Suprapubic skin (tissue), 4 donors: ENCODE measurements at places on chromosomes 6 and 20.

DNA sequence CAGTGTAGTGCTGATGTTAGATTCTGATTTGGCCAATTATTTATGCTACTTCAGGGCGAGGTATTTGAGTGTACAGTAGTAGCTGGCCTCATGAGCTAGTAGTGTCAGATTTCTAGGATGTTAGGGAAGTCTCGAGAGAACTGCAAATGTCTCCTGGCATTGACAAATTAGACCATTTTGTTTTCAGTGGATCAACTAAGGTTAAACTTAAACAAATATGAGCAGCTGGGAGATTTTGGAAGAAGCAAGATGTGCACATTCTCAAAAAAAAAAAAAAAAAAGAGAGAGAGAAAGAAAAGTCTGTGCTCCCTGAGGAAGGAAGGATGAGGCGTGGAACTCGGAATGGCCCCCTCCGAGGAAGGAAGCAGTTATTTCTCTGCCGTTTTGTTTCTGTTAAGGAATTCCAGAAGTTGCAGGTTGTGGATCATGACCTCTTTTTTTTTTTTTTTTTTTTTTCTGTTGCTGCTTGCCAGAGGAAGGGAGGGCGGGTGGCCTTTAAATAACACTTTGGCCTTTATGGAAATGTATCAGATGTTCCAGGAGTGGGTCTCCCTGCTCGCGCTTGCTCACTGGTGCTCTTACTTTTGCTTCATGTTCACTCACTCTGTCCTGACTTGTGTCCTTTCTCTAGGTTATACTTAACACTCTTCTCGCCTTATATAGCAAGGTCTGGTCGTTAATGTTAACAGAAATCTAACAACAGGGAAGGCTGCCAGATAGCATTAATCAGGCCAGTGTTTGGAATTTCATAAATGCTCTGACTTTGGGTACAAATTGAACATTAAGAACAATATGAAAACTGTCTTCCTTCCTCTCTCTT is 124.4 kb downstream of the TCP11 start:
- H3K27me3 ChIP-seq: no peaks in the 10 kb centered on the region
- no peak for DNase-seq
- H3K4me1 ChIP-seq: peaks cover 62% of the 10 kb centered on the region

- no peaks in the 10 kb centered on the region for H3K27me3 ChIP-seq
- no peak for DNase-seq
- no peak overlapping the region for H3K4me3 ChIP-seq
- H3K4me1 ChIP-seq: no peaks in the 10 kb centered on the region
Measured at GRCh38 chr6:91299544-91300491, 712.9 kb upstream of the MAP3K7 start.

DNA sequence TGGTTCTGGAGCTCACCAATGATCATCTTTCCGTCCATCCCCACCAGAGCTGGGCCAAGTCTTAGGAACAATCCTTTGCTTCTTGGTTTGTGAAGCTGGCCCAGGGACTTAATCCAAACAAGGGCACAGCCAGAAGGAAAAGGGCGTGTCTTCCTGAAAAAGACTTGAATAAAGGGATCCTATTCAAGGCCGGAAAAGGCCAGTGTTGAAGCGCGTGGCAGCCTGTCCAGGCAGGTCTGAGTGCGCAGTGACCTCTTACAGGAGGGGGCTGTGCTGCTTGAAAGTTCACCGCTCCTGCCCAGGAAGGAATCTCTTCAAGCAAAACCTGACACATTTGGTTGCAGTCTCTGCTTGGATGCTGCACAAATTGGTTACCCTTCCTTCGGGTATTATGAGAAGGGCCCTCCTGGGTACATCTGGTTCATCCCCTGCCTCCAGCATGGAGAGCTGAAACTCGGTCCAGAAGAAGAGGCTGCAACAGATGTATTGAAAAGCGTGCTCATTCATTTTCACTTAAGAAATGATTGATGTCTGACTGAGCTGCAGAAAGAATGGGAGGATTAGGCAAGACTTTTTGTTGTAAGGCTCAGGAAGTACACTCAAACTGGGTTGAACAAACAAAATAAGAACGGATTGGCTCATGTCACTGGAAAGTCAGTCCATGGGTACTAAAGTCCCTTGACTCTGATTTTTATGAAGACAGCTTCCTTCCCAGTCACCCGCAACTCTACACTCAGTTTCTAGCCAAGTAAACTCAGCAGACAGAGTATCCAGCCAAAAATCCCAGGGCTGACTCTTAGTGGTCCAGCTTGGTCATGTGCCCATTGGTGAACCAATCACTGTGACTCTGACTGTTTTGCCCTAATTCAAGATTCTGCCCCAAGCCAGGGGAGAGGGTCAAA is 136.3 kb downstream of the TFAP2C start:
- H3K4me1 ChIP-seq: peaks cover 3% of the 10 kb centered on the region
- no peak overlapping the region for H3K27ac ChIP-seq
- no peak overlapping the region for H3K4me3 ChIP-seq
- no peaks in the 10 kb centered on the region for H3K36me3 ChIP-seq
- no peaks in the 10 kb centered on the region for H3K27me3 ChIP-seq
- DNase-seq: no peak

DNA sequence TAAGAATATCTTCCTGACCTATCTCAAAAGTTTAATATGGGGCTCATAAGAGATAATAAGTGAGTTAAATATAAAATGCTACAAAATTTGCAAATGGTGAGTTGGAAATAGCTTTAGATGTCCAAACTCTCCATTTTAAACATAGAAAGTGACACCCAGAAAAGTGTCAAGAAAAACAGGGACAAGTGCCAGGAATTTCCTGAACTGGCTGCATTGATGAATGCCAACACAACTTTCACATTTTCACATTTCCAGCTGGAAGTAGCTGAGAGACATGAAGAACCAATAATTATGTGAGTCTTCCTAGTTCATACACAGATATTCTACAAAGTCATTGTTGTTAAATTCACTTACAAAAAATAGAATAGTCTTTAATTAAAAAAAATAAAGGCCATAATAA is 38.6 kb upstream of the B3GAT2 start:
- DNase-seq: no peak
- H3K27me3 ChIP-seq: no peaks in the 10 kb centered on the region
- no peak overlapping the region for H3K4me3 ChIP-seq
- H3K36me3 ChIP-seq: no peaks in the 10 kb centered on the region
- H3K27ac ChIP-seq: no peak overlapping the region

DNA sequence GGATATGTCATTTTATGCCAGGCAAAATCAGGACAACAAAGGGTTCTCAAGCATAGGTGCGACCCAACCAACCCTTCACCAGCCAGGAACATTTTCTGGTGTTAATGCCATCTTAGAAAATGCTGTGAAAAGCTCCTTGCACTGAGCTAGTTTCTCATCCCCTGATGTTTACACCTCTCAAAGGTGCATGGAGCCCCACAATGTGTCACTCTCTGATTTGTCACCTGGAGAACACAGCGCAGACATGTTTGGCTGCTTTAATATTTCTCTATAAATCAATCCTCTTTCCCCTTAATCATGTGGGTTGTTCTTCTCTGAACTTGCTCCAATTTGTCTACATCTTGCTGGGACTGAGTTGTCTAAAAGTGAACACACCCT is 244.3 kb downstream of the TSHZ2 start:
- peak overlapping the region; percentile 39 for H3K4me3 ChIP-seq
- H3K27me3 ChIP-seq: no peaks in the 10 kb centered on the region
- no peak overlapping the region for H3K27ac ChIP-seq
- no peaks in the 10 kb centered on the region for H3K36me3 ChIP-seq
- DNase-seq: no peak

DNA sequence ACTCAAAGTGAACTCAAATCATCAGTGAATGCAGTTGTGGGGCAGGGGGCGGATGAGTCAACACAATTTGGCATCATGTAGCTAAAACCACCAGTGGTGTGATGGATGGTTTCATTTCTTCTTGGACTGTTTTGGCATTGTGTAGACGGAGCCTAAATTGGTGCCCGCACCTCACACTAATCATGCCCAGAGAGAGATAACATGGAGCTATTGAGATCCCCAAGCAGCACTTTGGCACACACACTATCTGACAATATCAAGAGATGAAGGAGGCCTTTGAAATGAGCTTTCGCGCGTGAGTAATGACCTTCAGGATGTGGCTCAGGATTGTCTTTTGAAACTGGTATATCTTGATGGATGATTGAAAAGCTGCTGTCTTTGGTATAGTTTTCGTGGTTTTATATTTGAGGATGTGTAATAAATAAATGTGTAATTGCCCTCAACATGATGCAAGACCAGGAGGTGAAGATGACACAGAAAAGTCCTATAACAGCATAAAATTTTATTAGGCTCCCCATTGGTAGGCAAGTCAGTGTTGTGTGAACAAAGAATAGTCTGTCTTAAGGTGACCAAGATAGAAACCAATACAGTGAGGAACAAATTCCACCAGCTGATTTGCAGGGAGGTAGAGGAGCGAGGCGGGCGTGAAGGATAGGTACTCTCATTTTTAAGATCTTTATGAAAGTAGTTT is 174.2 kb downstream of the TSHZ2 start:
- DNase-seq: no peak
- H3K27me3 ChIP-seq: no peaks in the 10 kb centered on the region
- H3K36me3 ChIP-seq: no peaks in the 10 kb centered on the region
- no peak overlapping the region for H3K27ac ChIP-seq
- H3K4me3 ChIP-seq: no peak overlapping the region

GRCh38 chr20:22805219-22805618 is 220.8 kb upstream of the FOXA2 start:
- H3K4me1 ChIP-seq: no peaks in the 10 kb centered on the region
- no peaks in the 10 kb centered on the region for H3K27me3 ChIP-seq
- H3K4me3 ChIP-seq: no peak overlapping the region
- no peaks in the 10 kb centered on the region for H3K36me3 ChIP-seq

GRCh38 chr6:109102762-109103161 is 7.5 kb downstream of the CEP57L1 start:
- no peaks in the 10 kb centered on the region for H3K4me1 ChIP-seq
- H3K36me3 ChIP-seq: no peaks in the 10 kb centered on the region
- no peaks in the 10 kb centered on the region for H3K27me3 ChIP-seq
- DNase-seq: no peak

GRCh38 chr6:122984393-122984792 is 11.6 kb upstream of the CLVS2 start:
- DNase-seq: no peak
- H3K36me3 ChIP-seq: no peaks in the 10 kb centered on the region
- no peak overlapping the region for H3K27ac ChIP-seq
- no peaks in the 10 kb centered on the region for H3K27me3 ChIP-seq

DNA sequence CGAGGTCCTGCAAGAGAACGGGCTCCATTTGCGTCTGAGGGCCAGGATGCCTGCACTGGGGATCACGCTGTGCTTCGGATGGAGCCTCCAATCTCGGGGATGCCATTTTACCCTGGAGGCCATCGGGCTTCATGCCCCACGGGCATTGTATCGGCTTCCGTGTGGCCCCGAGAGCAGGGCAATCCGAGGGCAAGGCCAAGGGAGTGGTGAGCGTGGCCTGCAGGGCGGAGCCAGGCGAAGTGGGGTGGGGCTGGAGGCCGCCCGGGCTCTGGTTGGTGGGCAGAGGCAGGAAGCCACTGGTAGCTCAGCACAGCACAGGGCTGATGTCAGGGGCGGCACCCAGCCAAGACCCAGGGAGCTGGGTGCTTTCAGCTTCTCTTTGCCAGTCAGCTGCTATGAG is 57.5 kb upstream of the BHLHE23 start:
- no peaks in the 10 kb centered on the region for H3K4me1 ChIP-seq
- DNase-seq: no peak
- H3K27me3 ChIP-seq: peaks cover 78% of the 10 kb centered on the region

DNA sequence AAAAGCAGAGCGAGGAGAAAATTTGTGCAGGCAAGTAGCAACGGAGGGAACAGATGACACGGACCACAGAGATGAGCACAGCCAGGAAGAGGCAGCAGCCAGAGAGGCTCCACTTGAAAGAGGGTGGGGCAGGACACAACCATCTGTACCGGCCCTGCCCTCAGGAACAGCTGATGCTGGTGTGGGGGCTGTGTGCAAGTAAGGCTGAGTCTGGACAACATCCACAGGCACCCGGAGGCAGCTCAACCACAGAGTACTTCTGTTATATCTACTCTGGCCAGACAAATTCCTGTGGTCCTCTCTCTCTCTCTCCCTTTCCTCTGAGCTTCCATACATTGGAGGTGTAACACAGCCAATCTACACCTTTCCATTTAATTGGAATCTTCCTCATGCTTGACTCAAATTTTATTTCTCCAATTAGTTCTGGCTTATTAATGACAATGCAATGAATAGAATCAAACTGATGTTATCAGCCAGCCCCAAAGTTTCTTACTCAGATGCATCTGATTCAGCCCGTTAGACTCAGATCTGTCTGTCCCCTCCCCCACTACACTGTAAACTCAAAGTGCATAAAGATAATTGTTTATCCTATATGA is 24.9 kb downstream of the KIF13A start:
- no peaks in the 10 kb centered on the region for H3K27me3 ChIP-seq
- no peaks in the 10 kb centered on the region for H3K36me3 ChIP-seq
- no peak overlapping the region for H3K4me3 ChIP-seq
- H3K4me1 ChIP-seq: peaks cover 37% of the 10 kb centered on the region
